ENCODE measurements at places on chromosomes 13 and 19.
A peak's percentile ranks its signal among the peaks of the same experiment; 100 is the strongest.

- no peak for DNase-seq
Observed at GRCh38 chr13:44079413-44080205, 199.9 kb downstream of the LACC1 start.

- no peak for DNase-seq
Observed at GRCh38 chr13:113669755-113670341, 2.8 kb downstream of the GRK1 start.

DNA sequence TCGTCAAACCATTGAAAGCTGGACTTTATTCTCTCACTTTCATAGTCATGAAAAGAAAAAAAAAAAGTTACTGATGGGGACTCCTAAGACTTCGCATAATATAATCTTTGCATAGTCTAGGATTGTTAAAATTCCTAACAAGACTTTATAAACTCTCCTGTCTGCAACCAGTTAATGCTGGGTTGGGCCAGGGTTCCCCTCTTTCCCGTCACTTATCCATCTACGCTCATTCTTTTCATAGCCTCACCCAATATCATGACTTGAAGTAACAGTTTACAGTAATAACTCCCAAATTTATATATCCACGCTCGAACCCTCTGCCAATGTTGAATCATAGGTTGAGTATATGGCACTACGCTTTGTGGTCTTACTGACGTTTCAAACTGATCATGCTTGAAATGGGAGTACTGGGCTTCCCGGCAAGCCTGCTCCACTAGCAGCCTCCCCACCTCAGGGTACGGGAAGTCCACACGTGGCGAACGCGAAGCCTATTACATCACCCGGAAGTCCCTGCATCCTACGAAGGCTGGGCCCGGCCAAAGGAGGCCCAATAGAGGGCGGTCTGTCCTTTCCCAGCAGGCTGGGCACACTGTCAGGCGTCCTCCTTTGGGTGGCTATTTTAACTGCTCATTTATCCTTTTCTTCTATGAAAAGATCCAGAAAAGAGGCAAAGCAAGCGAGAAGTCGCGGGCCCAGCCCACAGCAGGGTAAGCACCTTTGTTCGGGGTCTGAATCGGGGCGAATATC is 694 bp upstream of the ZNF460 start:
- peak; percentile 98 for DNase-seq

DNA sequence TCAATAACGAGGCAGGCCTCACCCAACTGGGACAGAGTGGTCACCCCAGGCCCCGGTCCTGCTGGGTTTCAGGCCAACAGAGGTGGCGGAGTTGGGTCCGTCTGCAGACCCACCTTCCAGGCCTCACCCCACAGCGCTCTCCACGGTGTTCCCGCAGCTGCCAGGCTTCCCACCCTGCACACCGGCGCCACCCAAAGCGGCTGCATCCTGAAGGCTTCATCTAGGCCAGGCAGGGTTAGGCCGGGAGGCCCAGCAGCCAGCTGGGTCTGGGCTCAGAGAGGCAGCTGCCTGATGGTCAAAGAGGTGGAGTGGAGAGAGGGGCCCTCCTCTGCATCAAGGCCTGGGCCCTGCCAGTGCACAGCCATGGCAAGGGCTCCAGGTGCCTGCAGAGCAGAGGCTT is 44.1 kb downstream of the EPSTI1 start:
- no peak for DNase-seq

GRCh38 chr19:29515706-29516357 is 10.0 kb upstream of the VSTM2B start:
- DNase-seq, result no peak

DNA sequence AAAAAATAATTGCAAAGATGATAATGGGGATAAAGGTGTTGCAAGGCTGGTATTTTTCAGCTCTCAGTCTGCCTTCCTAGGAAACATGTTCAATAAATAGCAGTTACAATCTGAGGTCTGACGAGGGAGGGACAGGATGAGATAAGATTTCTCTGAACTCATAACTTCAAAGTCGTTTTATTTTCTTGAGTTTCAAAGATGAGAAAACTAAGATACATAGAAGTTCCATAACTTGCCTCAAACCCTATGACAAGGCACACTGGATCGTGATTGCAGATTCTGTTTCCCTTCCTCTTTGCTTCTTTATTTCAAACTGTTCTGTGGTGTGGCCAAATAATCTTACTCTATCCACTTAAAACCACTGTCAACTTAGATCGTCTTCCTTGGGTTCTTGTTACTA is 327.2 kb downstream of the GPC5 start:
- DNase-seq, result no peak

DNA sequence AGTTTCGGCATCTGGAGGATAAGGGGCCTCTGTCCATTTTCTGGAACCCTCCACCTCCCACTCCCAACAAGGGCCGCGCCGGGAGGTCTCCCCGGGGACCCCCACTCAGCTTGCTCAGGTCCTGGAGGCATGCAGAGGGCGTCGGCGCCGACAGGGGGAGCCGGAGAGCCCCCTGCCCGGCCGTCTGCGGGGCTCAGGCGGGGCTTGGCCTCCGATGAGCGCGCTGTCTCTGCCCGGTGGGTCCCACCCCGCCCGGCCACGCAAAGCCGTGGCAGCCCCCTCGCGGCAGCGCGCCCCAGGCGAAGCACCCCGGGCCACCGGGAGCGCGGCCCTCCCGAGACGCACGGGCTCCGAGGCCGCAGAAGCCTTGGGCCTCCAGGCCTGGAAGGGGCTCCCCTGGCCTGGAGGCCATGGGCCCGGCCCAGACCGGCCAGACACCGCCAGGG is 149.7 kb upstream of the ZNF536 start:
- no peak for DNase-seq

- DNase-seq, result no peak
Observed at GRCh38 chr19:55490478-55491432, 2.5 kb downstream of the SSC5D start.

- no peak for DNase-seq
Observed at GRCh38 chr13:79912403-79912802, 428.5 kb downstream of the SPRY2 start.

DNA sequence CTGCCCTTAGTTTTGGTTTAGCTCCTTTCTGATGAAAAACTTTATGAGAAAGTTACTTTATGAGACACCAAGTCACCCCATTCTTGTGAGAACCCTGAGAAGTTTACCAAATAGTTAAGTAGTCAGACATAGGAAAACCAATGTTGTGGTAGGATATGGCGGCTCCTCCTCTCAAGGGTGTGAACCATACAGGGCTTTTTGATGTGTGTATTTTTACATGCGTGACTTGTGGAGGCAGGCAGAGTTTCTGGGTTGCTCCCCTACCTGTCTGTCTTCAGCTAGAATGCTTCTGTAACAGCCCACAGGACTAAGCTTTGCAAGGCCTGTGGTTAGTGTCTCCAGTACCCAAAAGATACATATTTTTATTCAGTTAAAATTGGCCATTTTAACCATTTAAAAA is 18.3 kb downstream of the UBAC2 start:
- no peak for DNase-seq

- DNase-seq, result no peak
Observed at GRCh38 chr13:96044238-96044637, 9.0 kb downstream of the UGGT2 start.

DNA sequence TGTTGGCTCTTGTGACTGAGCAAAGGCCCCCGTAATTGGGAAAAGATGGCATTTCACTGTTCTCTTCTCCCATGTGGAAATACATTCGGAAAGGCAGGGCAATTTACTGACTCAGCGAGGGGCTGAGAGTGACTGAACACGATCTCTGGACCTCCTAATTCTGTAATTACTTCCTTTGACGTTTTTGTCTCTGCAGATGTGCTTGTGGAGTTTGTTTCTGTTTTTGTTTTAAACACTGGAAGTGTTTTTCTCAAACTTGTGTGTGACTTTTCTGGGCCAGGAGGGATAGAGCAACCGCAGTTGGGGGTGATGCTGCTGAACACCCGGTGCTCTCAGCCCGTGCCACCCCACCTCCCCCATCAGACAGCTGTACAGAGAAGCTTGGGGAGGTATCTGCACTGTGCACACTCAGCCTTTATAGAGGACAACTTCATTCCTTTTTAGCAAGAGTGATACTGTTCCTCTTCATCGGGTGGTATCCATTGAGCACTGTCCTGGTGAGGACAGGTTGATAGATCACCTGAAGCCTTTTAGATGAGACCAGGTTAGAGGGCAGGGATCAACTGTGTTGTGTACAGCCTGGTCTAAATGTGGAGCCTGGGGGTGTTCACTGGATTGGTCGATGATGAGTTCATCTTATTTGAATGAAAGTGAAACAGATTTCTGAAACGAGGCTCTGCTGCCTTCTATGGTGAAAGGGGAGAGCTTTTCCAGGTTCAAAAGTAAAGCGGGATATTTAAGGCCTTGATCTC is 117.4 kb downstream of the ESD start:
- DNase-seq, result peak; percentile 71

GRCh38 chr19:40646743-40647254 is 43.7 kb downstream of the NUMBL start:
- DNase-seq, result no peak

DNA sequence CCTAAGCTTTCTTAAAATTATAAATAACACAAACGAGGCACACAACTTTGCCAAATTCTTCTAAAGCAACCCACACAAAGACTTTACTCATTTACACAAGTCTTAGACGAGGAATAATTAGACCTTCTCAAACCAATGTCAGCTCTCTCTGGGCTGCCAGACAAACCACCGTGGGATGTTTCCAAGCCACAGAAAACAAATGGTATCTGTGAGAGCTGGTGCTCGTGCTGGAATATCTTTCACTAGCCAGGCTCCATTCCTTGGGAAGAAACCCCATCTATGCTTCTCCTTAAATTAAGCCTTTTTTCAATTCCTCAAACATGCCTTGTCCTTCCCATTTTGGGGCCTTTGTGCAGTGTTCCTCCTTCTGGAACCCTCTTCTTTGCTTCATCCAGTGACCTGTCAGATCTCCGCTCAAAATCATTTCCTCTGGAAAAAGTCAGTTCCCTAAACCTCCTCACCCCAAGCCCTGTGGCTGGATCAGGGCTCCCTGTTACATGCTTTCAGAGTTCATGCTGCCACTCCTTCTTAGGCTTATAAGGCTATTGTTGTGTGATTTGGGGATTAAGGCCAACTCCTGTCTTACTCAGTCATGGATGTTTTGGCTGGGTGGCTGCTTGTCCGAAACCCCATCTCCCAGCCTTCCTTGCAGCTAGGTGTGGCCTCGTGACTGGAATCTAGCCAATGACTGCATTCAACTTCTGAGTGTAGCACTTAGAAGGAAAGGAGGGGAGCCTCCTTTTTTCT is 64.2 kb upstream of the GTF2F2 start:
- peak; percentile 58 for DNase-seq

DNA sequence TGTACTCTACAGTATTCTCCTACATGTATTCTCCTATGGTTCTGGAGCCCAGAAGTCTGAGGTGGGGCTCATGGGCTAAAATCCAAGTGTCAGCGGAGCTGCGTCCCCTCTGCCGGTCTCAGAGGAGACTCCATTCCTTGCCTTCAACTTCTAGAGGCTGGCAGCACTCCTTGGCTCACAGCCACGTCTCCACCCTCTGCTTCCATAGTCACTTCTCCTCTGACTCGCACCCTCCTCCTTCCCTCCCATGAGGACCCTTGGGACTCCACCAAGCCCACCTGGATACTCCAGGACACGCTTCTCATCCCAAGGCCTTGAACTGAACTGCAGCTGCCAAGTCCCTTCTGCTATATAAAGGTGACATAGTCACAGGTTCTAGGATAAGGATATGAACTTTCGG is 27.8 kb downstream of the DHRS12 start:
- no peak for DNase-seq

DNA sequence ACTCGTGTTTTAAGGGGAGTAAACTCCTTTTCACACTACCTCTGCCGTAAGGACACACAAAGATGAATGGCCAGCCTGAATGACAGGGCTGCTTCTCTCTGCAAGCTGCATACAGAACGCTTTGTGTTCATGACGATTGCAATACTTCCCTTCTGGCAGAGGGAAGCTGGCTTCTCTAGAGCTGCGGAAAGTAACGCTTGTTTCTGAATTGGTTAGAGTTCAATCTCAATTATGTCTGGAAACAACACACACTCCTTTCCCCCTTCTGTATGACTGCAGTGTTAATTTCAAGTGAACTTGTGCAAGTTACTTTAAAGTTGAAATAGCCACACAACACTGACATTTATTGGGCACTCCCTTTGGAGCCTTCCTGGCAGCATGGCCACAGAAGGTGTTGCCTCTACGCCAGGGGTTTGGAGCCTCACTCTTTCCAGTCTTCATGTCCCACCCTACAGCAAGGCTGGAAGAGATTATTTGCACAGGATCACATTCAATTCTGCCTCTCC is 242.6 kb downstream of the NDFIP2 start:
- DNase-seq, result peak; percentile 17

- DNase-seq, result no peak
Observed at GRCh38 chr13:68066879-68067513, 836.9 kb upstream of the PCDH9 start.

DNA sequence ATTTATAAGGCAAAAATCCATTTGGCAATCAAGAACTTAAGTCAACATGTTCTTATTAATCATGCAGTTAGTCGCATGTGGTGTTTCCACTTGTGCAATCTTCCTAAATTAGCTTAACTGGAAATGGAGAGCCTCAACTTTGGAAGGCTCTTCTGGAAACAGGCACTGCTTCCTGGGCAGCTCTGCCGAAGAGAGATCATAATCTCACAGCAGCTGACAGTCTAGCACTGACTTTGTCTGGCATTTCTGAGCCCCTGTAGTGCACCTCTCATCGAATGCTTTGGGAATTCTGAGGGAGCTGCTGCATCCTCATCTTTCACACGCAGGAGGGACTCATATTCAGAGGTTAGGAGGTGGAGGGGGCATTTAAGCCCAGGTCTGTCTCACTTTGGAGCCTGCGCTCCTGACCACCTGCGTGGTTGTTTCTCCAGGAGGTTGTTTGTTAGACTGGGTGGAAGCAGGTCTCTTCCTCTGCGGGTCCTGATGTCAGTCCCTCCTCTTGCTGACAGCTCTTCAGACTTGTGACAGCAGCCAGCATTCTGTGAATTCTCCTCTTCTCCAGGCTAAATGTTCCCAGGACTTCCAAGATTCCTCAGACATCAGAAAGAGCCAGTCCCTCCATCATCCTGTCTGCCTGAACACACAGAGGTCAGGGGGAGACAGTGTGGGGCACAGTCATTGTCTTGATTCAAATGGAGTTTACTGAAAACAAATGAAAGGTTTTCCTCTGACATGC is 100.4 kb upstream of the GJB6 start:
- DNase-seq, result peak; percentile 8

- no peak for DNase-seq
Observed at GRCh38 chr19:37941782-37942515, 34.9 kb downstream of the SIPA1L3 start.
